ENCODE measurements at places on chromosomes 7 and 10.

DNA sequence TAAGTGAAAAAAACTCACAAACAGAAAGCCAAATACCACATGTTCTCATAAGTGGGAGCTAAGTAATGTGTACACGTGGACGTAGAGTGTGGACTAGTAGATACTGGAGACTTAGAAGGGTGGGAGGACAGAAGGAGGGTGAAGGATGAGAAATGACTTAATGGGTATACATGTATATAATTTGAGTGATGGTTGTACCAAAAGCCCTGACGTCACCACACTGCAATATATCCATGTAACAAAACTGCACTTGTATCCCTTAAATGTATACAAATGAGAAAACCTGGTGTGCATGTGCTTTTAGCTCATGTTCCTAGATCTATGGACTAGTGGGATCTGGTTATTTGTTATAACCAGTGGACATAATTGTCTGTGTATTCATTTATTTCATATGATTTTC, 48.5 kb upstream of the FGL2 start:
- DNase-seq = no peak

GRCh38 chr10:104037261-104037951, 48.3 kb downstream of the COL17A1 start:
- peak; percentile 2 for DNase-seq

GRCh38 chr7:355568-355967, 65.6 kb downstream of the FOXL3 start:
- DNase-seq = no peak

- DNase-seq = no peak
Measured at GRCh38 chr10:47435081-47435480, 48.8 kb downstream of the ANXA8 start.

GRCh38 chr10:57699944-57700343, 567.8 kb downstream of the IPMK start:
- DNase-seq = no peak

GRCh38 chr7:139572071-139572470, 48.6 kb downstream of the CLEC2L start:
- DNase-seq = no peak

- no peak for DNase-seq
Measured at GRCh38 chr10:128469515-128469914, 343.3 kb upstream of the MKI67 start.

DNA sequence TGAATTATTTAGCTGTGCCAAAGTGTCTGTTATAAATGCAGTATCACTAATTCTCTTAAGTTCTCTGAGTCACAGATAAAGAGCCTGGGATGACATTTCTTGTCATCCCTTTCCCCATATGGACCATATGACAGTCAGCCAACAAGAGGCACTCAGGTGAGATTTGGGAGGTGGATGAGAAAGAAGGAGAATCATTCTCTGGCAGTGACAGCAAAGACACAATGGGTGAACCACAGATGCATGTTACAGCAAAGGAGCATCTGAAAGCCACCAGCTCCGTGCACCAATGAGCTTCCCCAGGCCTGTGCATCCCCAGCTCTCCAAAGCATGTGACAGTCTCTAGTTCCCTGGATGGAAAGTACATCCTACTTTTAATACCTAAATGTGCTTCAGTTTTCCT, 10.8 kb downstream of the GIMAP6 start:
- no peak for DNase-seq

GRCh38 chr10:58573144-58573543, 60.5 kb downstream of the BICC1 start:
- no peak for DNase-seq
